Caki2 (cell line): ENCODE measurements at places on chromosomes 1 and 21.

- DNase-seq: no peak
Observed at GRCh38 chr1:240854367-240854766, 242.4 kb upstream of the GREM2 start.

- DNase-seq: no peak
Observed at GRCh38 chr1:24696041-24696755, 49.0 kb upstream of the CLIC4 start.

GRCh38 chr1:169484683-169485430 lies 887 bp downstream of the SLC19A2 start:
- DNase-seq: no peak

- no peak for DNase-seq
Observed at GRCh38 chr1:170701962-170702361, 38.0 kb downstream of the PRRX1 start.

DNA sequence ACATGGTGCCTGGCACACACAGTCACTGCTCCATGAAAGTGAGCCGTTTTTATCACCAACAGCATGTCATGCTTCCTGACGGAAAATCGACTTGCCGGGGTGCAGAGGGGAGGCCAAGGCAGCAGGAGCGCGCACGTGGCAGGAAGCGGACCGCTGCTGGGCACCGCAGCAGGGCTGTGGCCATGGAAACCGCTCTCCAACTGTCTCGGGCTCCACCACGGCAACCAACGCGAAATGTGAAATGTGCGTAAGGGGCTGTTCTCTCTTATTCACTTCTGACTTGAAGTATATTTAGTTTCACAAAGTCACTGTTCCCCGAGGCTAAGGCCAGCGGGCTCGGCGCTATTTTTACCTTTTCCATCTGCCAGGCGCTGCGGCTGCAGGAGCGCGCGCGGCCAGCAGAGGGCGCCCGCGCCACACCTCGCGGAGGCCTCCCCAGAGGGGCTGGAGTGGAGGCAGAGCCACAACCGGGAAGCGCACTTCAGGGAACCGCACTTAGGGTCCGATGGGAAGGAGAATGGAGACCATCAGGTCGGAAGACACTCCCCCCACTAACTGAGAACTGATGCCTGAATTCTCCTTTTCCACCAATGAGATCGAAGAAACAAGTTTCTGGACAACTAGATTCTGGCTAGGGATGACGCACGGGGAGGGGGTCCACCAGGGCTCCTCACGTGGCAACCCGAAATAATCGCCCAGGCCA lies 19.7 kb downstream of the RCC2 start:
- DNase-seq: peak; percentile 21

DNA sequence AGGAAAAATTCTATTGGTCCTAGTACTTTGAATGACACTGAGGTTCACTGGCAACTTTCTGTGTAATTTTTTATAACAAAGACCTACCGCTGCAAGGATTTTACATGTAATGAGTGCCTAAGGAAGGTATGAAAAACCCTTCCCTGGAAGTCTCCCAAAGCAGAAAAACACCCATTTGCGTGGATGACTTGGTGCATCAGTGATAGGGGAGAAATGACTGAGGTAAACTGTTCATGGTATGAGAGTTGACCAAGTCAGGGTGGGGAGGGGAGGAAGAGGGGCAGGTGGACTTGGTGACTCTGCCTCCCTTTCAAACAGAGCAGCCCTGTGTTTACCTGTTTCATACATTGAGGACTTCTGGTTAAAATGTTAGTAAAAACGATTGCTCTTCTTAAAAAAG lies 78.8 kb upstream of the IPO9 start:
- DNase-seq: no peak

GRCh38 chr1:184889902-184890301 lies 84.4 kb downstream of the NIBAN1 start:
- no peak for DNase-seq

GRCh38 chr1:68322096-68322495 lies 89.8 kb upstream of the WLS start:
- no peak for DNase-seq

DNA sequence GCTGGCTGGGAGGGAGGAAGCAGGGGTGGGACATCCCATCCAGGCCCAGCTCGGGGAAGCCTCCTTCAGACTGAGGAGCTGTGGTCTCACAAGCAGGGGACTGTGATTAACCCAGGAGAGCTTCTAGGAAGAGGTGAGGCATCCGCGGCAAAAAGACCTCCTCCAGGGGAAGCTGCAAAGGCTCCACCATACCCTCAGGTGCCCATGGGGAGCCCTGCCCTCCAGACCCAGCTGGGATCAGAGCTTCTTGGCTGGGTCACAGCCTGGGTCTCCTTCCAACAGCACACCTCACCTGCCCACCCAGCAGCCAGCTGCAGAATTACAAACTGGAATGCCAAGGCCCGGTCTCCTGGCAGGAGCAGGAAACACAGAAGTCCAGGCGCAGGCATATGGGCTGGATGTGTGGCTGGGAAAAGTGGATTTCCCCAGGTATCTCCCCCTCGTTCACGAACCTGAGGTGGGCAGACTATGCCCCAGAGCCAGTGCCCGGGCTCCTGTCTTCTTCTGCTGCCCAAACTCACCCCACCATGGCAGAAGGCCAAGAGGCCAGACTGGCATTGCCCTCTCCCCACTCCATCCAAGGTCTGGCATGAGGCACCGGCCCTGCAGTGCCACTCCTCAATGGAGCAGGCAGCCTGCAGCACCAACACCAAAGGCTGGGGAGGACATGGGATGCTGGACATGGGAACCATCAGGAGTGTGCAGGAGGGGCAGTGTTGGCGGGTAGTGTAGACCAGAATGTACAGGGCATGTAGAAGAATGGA lies 15.4 kb upstream of the ARF1 start:
- DNase-seq: no peak

GRCh38 chr21:44696572-44696971 lies 400 bp upstream of the KRTAP10-12 start:
- no peak for DNase-seq

DNA sequence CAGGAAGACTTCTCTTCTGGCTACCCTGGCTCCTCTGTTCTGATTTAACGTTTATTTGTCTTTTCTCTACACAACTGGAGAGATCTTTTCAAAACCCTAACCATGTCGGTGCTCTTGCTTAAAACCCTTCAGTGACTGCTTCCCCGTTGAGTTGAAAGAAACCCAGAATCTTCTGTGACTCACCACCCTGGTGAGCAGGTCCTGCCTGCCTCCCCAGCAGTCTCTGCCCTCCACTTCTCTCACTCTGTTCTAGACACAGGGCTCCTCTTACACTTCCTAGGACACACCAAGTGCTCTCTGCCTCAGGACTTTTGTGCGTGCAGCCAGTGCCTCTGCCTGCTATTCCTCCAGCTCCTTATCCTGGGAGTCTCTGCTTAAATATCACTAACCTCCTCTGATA lies 131.4 kb downstream of the IER5 start:
- DNase-seq: no peak

- DNase-seq: no peak
Observed at GRCh38 chr1:3054474-3054873, 14.5 kb upstream of the PRDM16 start.

DNA sequence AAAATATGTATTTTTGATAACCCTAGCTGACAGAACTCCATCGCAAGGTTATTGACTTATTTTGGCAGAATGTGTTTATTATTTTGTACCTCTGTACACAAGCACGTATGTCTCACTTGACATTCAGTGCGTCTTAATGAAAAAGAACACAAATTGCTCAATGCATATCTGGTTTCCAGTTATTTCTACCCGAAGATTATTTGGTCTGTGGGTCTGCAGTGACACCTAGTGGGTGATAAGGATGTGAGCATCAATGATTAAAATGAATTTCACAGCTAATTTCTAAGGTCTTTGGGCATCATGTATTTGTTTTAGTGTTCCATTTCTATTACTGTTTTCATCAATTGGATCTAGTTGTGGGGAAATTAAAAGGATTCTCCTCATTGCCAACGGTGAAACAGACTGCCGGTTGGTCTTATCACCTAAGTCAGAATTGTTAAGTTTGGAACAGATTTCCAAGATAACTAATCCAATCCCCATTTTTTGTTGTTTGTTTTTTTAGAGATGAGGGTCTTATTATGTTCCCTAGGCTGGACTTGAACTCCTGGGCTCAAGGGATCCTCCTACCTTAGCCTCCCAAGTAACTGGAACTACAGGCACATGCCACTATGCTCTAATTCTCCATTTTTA lies 13.9 kb downstream of the DDX20 start:
- no peak for DNase-seq

DNA sequence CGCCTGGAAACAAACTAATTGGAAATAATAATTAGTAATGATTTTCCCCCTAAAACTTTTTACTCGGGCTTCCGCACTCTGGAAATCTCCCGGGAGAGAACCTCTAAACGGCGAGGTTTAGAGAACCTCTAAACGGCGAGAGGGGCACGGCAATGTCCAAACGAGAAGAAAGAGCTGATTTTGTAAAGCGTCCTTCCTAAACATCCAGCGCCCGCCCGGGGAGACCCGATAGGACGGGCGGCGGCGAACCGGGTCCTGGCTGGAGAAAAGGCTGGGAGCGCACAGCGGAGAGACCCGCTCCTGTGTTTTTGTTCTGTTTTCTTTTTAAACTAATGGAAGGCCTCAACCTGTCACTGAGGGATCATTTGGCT lies 1.6 kb downstream of the PAX7 start:
- DNase-seq: no peak

DNA sequence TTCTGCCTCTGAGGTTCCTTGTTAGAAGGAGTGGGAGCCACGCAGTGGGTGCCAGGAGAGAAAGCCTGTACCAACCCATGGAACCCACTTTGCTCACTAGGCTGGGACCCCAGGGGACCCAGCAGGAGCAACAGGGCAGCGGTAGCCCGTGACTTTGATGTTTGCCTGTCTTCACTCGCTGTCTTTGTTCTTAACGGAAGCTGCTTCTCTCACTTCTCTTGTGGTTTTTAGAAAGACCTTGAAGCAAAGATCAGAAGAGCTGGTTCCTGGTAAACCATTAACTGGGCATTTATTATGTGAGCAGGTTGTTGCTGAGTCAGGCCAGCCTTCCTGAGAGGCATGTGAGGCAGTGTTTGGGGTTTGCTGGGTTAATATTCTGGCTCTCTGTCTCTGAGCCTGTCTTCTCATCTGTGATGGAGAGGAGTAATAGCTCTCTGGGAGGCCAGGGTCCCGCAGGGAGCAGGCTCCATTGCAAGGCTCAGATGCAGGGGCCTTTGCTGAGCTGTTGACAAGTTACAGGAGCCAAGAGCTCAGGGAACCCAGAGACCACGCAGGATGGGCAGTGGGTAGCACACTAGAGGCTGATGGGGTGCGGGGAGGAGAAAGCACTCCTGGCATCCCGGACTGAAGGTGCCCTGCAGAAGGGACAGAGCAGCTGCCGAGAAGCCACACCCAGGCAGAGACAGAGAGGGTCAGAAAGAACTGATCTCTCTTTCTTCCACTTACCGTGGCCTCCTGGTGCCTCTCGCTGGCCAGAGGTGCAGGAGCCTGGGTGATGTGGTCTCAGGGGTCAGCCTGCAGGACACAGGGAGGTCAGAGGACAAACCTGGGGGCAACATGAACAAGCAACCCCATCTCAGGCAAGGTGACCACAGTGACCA lies 367.5 kb upstream of the C1orf174 start:
- DNase-seq: peak; percentile 63

DNA sequence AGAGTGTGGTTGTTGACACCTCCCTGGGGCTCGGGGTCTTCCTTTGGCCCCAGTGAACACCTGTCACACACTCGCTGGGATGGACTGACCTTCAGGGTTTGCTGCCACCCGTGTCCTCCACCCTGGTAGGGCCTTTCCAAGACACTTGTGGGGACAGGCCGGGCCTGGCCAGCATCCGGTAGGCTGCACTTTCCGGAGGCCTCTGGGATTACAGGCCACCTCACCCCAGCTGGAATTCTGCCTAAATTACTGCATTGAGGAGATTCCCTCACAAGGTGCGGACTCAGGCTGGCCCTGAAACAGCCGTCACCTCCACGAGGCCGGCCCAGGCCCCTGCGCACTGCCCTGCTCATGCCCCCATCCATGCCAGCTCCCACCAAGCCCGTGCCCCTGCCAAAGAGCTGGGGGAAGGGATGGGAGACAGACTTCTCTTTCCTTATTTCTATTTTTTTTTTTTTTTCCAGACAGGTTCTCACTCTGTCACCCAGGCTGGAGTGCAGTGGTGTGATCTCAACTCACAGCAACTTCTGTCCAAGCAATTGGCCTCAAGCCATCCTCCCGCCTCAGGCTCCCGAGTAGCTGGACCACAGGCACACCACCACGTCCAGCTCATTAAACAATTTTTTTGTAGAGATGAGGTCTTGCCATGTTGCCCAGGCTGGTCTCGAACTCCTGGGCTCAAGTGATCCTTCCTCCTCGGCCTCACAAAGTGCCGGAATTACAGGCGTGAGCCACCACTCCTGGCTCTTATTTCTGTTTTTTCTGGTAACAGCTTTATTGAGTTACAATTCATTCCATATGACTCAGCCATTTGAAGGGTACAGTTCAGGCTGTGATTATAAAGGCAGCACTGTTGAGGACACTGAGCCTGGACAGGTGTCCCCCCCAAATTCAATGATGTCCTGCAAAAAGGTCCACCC lies 11.3 kb downstream of the CSTB start:
- peak; percentile 66 for DNase-seq

- no peak for DNase-seq
Observed at GRCh38 chr1:184210862-184211261, 159.3 kb downstream of the TSEN15 start.

- DNase-seq: no peak
Observed at GRCh38 chr1:226953175-226953800, 13.2 kb downstream of the COQ8A start.

- DNase-seq: no peak
Observed at GRCh38 chr1:62299426-62300200, 19.6 kb downstream of the KANK4 start.

- DNase-seq: no peak
Observed at GRCh38 chr1:161497961-161498360, 7.3 kb upstream of the FCGR2A start.

GRCh38 chr1:81111818-81112217 lies 688.9 kb upstream of the ADGRL2 start:
- DNase-seq: no peak

- no peak for DNase-seq
Observed at GRCh38 chr1:1241588-1242219, 4.8 kb downstream of the C1QTNF12 start.

DNA sequence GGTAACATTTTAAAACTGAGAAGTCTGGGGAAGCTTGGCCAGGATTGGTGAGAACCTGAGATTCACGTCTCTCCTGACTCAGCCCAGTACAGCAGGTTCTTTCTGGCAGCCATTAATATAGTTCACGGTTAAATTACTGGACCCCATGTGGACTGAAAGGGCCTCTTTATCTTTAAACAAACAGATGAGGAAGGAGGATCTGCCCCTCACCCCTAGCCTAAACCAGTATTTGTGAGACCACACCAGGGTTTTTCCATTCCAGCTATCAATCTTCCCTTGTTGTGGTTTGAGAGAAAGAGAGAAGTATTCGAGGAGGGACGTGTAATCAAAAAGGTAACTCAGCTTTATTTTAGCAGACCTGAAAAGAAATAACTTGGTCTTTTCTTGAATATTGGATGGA lies 137.1 kb downstream of the PROX1 start:
- DNase-seq: no peak
